ENCODE measurements at places on chromosomes 2 and 18. TPM values are rescaled to one million over a fixed set of nuclear protein-coding genes. Genes with fewer than 3 reads are reported as not detected.

DNA sequence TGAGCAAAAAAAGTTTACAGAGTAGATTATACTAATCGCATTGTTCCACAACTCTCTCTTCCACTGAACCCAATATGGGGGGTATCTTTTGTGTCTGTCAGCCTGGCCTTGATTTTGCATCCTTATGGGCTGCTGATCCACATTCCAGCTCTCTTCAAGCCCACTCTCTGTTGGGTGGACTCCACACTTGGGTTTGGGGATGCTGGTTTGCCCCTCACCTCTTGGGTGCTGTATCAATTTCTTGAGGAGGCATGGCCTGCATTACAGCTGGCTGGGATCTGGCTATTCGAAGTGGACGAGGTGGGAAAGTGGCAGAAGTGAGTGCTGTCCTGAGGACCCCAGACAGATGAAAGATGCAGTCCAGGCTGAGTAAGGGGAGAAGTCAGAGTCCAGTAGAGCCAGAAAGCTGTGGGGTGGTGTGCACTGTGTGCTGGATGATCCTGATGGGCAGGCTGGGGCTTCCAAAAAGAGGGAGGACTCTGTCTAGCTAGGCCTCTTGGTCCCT lies 141.4 kb downstream of the CAPN13 start:
- DNase-seq = no peak

The CCDC148 gene
- 0.67 TPM for polyA plus RNA-seq

The CENPA gene
- 10.1 TPM for polyA plus RNA-seq

- peak; percentile 24 for DNase-seq
Observed at GRCh38 chr2:42196403-42197267, 27.5 kb downstream of the EML4 start.

DNA sequence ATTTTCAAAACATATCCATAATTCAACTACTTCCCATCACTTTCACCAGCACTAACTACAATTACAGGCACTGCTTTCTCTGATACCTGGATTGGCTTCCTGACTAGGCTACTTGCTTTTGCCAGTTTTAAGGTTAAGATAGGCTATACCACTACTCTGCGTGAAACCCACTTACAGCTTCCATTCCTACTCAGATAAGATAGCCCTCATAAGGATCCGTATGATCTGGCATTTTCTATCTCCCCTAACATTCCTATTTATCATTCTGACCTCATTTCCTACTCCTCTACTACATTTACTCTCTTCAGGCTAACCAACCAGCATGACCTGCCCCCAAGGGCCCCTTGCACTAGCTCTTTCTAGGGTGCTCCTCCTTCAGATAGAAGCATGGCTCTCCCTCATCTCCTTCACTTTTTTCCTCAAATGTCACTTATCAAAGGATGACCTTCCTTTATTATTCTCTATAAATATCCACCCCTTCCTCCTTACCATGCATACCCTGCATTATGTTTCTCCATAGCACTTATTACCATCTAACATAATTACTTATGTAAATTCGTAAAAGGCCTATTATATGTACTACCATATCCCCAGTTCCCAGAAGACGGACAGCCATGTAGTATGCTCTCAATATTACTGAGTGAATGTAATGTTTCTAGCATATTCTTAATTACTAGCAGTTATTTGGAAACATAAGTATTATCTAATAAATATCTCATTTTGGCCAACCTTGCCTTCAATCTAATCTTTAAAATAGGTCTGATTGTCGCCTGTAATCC lies 4.4 kb downstream of the TIA1 start:
- DNase-seq = no peak

DNA sequence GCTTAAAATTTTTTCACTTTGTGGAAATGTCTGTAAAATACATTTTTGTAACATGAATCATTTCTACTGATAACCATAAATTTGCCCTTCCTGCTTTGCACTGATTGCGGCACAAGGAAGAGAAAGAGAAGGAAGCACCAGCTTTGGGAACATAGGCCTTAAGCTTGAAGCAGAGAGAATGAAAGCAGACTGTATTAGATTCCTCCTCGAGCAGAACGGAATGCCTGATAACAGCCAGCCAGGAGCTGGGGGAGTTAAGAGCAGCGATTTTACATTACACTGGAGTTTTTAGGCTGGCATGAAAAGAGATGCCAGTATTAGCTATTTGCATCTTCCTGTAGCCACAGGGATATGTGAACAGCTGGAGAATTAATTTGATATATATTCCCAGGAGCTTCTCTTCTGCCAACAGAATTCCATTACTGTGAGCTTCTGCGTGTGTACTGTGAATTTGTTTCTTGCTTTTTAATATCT lies 33.5 kb downstream of the CRIM1 start:
- peak; percentile 61 for DNase-seq

DNA sequence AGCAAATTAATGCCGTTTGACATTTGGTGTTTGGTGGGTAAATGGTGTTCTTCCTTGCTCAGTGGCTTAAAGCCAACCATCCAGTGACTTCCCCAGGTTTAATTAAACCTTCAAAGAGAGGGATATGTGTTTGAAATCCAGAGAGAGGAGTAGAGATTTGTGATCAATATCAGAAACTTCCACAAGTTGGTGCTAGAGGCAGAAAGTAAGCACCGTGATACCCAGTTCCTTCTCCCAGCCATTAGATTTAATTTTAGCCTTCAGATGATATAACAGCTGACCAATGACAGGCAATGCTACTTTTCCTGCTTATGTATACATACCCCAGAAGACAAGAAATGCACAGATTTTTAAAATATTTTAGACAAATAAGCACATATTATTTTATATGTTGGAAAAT lies 398.5 kb downstream of the CDH2 start:
- DNase-seq = no peak

The CDH2 gene
- polyA plus RNA-seq = 5.8 TPM

- no peak for DNase-seq
Observed at GRCh38 chr2:50116096-50117010, 915.6 kb downstream of the NRXN1 start.

DNA sequence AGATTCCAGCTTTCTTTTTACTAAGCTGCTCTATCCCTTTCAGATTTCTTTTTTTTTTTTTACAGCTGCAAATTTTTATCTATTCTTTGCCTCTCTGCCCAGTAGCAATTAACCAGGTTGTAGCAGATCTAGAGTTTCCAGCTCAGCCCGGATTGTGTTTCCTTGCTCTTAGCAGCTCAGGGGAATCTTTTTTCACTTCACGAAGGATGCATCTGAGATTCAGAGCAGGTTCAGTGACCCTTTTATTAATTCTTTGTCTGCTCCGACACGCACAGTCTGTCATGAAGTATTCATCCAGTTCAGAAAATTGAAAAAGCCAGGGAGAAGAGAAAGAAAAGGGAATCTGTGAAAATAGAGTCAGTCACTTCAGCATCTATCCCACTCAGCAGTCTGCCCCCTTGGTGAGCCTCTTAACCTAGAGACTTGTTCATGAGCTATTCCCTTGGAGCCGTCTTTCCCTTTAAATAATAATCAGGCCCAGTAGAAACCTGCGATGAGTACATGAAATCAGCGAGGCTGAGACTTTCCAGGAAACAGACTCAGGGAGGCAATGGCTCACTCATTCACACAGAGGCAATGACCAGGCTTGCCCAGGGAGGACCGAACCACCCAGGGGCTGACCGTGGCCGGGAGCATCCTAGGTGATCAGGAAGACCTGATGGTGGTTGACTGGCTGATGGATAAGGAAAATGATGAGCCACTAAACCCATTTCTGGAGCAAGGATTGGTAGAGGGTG lies 103.4 kb upstream of the ITGA6 start:
- no peak for DNase-seq

The NGEF gene
- polyA plus RNA-seq = 1.9 TPM

DNA sequence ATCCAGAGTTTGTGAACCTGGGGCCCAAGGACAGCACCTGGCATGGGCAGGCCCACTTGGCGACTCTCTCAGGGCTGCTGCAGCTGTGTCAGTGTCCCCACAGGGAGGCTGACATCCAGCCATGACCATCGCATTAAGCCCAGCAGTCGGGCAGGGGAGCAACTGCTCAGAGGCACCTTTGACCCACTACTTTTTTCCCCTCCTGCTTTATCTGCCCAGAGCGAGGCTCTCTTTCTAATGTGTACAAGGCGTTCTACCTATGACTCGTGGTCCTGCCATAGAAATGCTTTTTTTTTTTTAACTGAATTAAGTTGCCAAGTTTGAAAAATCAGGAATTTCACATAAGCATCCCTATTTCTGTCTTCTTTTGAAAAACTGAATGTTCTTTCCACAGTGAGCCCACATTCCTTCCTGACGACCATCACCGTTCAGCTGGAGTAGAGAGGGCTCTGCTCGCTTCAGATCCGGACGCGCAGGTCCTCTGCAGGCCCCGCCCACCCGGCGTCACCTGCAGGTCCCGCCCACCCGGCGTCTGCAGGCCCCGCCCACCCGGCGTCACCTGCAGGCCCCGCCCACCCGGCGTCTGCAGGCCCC lies 403 bp upstream of the CLUL1 start:
- no peak for DNase-seq

The NPPC gene
- polyA plus RNA-seq = 1.8 TPM

DNA sequence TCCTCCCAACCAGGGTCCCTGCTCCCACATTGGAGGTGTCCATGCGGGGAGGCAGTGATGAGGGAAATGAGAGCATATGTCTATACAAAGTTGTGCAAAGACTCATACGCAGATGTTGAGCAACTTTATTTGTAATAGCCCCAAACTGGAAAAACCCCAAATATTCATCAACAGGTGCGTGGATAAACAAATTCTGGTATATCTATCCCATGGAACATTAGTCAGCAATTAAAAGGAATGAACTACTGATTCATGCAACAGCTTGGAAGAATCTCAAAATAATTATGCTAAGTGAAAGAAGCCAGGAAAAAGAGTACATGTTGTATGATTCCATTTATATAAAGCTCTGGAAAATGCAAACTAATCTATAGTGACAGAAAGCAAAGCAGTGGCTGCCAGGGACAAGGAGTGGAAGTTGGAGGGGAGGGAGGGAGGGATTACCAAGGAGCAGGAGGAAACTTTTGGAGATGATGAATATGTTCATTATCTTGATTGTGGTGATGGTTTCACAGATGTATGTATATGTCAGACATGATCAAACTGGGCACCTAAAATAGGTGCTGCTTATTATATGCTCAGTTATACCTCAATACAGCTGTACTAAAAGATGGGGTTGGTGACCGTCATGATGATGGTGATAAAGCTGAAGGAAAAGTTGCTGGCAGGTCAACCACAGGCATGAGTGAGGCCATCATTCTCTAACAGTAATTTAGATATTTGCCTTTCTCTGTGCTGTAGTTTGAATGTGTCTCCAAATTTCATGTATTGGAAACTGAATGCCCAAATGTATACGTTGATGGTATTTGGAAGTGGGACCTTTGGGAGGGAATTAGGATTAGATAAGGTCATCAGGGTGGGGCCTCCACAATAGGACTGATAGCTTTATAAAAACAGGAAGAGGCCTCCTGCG lies 270.9 kb downstream of the CYP26B1 start:
- DNase-seq = no peak

GRCh38 chr2:230669386-230669950 lies 43.2 kb upstream of the CAB39 start:
- no peak for DNase-seq

DNA sequence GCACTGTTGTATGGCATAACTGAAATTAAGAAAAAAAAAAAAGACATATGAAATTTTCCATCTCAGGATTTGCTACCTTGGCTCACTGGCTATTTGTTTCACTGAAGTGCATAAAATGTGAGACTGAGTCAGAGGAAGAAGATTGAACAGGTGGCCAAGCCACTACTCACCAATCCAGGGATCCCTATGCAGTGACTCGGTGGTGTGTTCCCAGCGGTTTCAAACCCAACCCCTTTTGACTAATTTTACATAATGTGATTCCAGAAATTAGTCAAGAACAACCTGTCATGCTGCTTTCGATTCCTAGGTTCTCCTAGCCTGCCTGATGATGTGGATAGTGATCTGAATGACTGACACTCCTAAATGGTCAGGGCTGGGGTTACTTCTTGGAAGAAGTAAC lies 77.3 kb downstream of the KLHL14 start:
- no peak for DNase-seq

GRCh38 chr18:73636355-73636754 lies 511.3 kb downstream of the FBXO15 start:
- no peak for DNase-seq

GRCh38 chr2:43045866-43046265 lies 180.5 kb downstream of the ZFP36L2 start:
- DNase-seq = no peak

GRCh38 chr2:208320686-208321085 lies 54.6 kb downstream of the PIKFYVE start:
- peak; percentile 54 for DNase-seq

GRCh38 chr18:66457245-66457644 lies 146.6 kb downstream of the CDH19 start:
- no peak for DNase-seq

The ABCG8 gene
- polyA plus RNA-seq = 0.08 TPM

The KCNG2 gene
- polyA plus RNA-seq = 0.18 TPM

- no peak for DNase-seq
Observed at GRCh38 chr2:202116691-202117090, 43.6 kb downstream of the KIAA2012 start.

DNA sequence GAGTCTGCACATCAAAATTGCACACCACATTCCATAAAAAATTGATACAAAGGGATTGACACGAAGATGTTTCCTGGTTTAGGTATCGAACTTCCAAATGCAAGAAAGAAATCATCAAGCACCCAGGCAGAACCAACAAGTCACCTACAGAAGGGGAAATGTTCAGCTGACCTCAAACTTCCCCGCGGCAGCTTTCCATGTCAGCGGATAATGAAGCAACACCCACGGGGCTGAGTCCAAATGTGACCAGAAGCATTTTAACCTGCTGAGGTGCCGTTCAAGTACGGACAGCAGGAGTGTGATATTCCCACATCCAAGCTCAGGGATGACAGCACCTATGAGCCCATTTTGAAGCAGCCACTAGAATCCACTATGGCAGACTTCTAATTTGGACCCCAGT lies 124.9 kb downstream of the GALNT14 start:
- DNase-seq = no peak

DNA sequence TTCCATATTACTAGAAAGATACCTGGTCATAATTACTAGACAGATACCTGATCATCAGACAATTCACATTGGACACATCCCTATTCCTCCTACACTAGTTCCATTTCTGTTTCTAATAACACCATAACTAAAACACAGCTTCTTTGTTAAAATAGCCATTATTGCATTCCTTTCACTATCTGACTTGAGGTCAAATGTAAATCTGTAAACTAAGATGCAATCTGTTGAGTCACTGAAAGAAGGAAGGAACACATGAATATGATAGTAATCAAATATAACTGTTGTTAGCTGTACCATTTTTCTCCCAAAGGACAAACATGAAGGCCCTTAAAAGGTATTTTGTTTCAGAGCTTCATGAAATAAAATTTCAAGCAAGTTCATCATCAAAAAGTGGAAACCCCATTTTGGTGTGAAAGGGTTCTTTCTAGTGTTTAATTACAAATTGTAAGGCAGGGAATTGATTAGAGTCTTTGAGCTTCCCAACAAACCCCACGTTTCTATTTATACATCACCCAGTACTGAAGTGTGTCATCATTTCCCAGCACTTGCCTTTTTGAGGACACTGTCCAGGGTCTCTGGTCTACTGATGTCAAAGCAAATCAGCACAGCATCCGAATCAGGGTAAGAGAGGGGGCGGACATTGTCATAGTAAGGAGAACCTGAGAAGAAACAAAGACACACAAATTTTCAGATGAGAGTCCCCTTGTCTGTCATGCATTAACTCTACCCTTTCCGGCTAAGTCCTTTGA lies 13.0 kb downstream of the RND3 start:
- DNase-seq = no peak

Data from muscle of arm (tissue), 14 donors.